Activated CD8-positive, alpha-beta memory T cell treated with anti-CD3 and anti-CD28 coated beads for 1 hour (primary cell): ENCODE measurements at places on chromosomes 5 and 9.

GRCh38 chr5:176692839-176693476, 45.7 kb downstream of the TSPAN17 start:
- DNase-seq = no peak

- DNase-seq = no peak
Measured at GRCh38 chr9:28073270-28073669, 500.0 kb upstream of the C9orf72 start.

DNA sequence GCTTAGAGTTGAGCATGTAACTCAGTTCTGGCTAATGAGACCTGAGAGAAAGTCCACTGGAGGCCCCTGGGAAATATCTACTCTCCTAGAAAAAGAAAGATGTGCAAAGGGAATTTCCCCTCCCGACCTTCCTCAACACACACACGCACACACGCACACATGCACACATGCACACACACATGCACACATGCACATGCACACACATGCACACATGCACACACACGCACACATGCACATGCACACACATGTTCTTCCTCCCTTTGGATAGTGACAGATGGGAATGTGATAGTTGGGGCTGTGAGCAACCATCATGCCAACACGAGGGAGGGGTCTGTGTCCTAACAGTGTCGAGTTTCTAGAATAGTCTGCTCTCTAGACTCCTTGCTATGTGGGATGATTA, 148.2 kb upstream of the EGFLAM start:
- DNase-seq = no peak

DNA sequence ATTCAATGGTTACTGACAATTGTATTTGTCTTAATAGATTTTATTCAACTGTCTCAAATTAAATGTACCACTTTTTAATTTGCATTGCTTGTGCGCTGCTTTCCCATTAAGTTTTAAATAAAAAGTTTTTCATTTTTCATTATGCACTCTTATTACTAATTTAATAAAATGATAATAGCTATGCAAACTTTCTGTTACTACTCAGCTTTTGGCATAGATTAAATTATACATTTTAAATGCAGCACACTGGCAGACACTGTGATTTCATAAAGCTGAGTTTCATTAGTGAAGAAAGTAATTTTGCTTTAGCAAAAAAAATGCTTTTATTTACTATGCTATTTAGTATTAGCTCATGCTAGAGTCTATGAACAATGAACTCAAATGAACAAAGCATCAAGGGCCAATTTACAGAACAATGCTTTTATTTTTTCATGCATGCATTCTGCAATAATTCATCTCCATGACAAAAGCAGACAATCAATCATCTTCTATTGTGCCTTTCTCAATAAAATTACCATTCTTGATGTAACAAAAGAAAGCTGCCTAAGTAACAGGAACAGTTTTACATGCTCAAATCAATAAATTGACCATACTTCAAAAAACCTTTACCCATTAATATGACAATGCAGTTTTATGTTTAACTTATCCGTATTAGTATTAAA, 595.2 kb upstream of the ARRDC3 start:
- no peak for DNase-seq

DNA sequence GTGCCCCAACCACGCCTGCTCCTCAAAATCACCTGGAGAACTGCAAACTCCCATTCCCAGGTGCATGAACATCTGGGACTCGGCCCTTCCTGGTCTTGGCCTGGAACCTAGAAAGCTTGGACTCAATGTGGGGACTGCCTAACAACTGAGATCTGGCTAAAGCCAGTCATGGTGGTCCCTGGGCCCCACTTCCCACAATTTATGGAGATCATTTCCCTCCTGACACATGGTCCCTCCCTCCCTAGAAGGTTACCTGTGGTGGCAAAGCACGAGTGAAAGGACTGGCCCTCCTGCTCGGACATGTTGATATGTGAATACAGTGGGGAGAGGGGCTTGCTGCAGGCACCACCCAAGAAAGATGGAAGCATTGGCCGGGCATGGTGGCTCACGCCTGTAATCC, 18.8 kb downstream of the BICD2 start:
- DNase-seq = no peak

DNA sequence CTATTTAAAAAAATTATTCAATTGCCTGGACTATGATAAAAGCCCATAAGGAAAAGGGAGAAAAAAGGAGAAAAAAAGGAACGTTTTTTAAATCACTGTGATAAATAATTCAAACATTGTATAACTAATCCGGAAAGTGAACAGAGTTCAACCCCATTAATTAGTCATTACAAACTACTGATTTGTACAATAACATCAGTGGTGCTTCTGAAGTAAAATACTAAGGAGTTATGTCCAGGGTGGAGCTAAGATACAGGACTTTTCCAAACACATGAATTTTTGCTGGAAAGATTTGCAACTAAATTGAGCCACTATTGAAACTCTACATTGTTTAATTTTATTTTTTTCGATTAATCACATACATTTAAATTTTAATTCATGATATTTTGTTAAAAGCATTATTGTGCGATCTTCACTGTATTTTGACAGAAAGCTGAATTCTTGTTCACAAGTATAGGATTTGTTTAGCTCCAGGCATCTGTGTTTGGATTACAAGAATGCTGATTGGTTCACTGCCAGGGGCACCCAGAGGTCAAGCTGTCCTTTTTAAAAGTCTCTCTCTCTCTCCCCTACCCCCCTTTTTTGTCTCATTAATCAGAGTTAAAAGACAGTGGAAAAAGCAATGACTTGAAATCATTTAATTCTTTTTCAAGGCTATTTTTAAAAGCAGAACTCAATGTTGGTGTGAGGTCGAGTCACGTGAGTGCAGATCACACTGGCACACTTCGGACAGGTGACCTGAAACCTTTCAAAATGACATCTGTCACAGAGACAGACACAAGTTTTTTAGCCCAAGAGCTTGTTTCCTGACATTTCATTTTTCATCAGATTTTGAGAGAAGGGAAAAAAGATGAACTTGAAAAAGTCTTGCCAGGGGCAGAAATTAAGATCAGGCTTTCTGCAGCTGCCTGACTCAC, 387.3 kb downstream of the NR2F1-AS1 start:
- no peak for DNase-seq

GRCh38 chr9:76717613-76718012, 46.6 kb upstream of the PCA3 start:
- no peak for DNase-seq

- DNase-seq = peak; percentile 76
Measured at GRCh38 chr5:157271740-157272271, 5.9 kb downstream of the CYFIP2 start.

GRCh38 chr5:144191998-144192397, 21.3 kb downstream of the KCTD16 start:
- no peak for DNase-seq

- no peak for DNase-seq
Measured at GRCh38 chr5:142743592-142744441, 26.4 kb upstream of the ARHGAP26 start.

DNA sequence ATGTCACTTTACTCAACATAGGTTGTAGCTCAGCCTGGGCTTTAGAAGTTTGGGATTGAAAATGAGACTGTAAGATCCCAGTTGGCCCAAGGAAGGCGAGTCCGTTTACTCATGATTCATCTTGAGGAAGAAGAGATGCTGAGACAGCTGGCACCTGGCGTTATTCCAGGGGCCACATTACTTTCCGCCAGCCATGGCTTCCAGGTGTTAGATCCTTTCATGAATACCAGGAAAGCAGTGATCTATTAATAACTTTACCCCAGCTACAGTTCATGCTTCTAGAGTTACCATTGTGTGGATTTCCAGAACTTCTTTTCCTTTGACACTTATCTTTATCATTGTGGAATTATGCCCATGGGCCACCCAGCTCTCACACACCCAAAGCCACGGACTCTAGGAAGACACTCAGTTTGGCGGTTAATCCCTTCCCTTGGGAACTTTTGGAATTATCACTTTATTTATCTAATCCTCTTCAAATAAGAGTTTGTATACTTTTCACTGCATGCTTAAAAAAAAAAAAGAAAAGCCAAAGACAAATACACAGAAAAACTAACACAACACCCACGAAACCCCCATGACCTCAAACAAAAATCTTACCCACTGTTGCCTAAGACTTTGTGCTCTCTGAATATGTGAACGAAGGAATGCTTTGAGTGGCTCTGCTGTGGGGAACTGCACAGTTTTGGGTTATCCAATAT, 26.9 kb downstream of the RAI14 start:
- DNase-seq = no peak

DNA sequence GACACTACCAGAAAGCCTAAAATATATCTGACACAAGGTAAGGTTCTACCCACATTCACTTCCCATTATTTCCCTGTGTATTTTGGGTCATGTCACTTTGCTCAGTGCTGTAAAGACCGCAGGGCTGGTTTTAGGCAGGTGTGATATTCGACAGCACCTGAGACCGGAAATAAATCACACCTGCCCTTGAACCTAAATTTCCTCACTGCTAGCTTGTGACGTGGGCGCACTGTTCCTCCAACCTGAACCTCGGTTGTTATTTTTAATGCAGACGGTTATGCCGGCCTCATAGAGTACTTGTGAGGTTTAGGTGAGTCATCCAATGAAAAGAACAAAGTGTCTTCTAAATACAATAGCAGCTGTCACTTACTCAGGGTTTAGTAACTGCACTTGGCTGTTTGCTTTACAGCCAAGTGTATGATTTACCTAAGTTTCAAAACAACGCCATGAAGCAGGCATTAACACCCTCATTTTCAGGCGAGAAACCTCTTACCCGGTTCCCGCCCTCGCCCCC, 20.7 kb upstream of the ZNF782 start:
- no peak for DNase-seq

- DNase-seq = no peak
Measured at GRCh38 chr9:134190232-134191121, 26.1 kb upstream of the RNU6ATAC start.

DNA sequence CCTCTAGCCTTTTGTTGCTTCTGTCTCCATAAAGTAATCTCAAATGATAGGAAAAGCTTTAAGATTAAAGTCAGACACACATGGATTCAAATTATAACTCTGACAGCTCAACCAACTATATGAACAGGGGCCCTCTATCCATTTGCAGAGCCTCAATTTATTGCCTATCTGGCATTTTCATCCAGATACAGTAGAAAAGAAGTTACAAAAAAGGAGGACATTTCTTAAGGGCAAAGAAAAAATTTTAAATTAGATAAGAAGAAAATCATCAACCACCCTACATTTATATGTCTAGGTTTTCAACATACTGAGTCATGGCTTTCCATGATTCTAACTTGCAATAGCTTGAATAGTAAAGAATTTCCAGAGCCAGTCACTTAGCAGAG, 567.2 kb downstream of the CAAP1 start:
- no peak for DNase-seq

- no peak for DNase-seq
Measured at GRCh38 chr9:26535151-26535550, 357.5 kb downstream of the CAAP1 start.

GRCh38 chr9:86604741-86605140, 250.5 kb upstream of the TUT7 start:
- DNase-seq = no peak

GRCh38 chr5:115246361-115246991, 16.2 kb downstream of the PGGT1B start:
- no peak for DNase-seq

GRCh38 chr5:131511934-131512333, 123.1 kb downstream of the RAPGEF6 start:
- DNase-seq = no peak
